CD8-positive, alpha-beta memory T cell (primary cell): ENCODE measurements at places on chromosomes 12 and 14. TPM values are rescaled to one million over a fixed set of nuclear protein-coding genes. Genes with fewer than 3 reads are reported as not detected.

DNA sequence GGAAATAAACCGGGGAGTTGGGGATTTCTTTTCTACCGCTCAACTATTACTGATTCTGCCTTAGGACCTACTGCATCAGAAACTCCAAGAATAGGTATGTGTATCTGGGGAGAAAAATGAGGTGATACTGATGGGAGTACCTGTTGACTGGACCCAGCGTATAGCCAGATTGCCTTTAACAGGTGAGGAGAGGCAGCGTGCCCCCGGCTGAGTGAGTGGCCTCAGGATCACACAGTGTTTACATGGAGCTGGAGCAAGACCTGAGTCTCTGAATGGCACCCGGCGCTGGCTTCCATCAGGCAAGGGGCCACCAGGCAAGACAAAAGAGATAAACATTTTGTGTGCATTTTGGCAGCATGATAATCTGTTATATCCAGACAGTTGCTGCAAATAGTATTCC is 496.2 kb downstream of the EGLN3 start:
- no peaks in the 10 kb centered on the region for H3K27me3 ChIP-seq
- no peaks in the 10 kb centered on the region for H3K4me1 ChIP-seq
- no peak for DNase-seq
- no peak overlapping the region for H3K4me3 ChIP-seq
- no peaks in the 10 kb centered on the region for H3K36me3 ChIP-seq

- no peaks in the 10 kb centered on the region for H3K27me3 ChIP-seq
- H3K36me3 ChIP-seq, result no peaks in the 10 kb centered on the region
- no peak overlapping the region for H3K27ac ChIP-seq
- DNase-seq, result no peak
Measured at GRCh38 chr12:114858388-114859146, 174.6 kb upstream of the TBX3 start.

- no peak for DNase-seq
- H3K4me1 ChIP-seq, result no peaks in the 10 kb centered on the region
- H3K27me3 ChIP-seq, result peaks cover 12% of the 10 kb centered on the region
- H3K27ac ChIP-seq, result no peak overlapping the region
- H3K4me3 ChIP-seq, result no peak overlapping the region
- no peaks in the 10 kb centered on the region for H3K36me3 ChIP-seq
Measured at GRCh38 chr14:96205059-96205977, 679 bp downstream of the BDKRB2 start.

DNA sequence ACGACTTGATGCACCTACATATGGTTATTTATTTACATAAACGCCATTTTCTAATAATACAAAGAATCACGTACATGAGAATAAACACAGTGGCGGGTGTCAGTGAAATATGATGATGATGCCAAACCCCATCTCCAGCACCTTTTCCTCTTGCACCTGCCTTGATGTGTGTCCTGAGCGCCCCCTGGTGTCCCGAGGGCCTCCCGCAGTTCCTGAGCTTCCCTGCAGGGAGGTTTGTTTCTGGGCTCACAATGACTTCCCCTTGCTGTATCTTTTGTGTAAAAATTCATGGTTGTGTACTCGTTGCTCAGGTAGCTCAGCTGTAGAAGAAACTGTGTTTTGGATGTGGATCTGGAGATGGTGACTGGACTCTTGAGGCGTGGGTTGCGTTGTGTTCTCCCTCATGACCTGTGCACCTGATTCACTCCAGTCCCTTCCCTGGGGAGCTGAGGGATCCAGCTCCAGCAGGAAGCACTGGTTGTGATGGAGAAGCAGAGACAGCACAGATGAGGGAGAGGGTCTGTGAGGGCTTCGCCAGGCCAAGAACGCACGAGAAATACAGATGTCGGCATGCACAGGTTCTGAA is 1037.8 kb downstream of the TMEM121 start:
- H3K4me1 ChIP-seq, result no peaks in the 10 kb centered on the region
- H3K4me3 ChIP-seq, result no peak overlapping the region
- peak; percentile 42 for DNase-seq
- H3K27me3 ChIP-seq, result no peaks in the 10 kb centered on the region

- H3K4me1 ChIP-seq, result peaks cover 2% of the 10 kb centered on the region
- no peak overlapping the region for H3K27ac ChIP-seq
- H3K36me3 ChIP-seq, result no peaks in the 10 kb centered on the region
- no peak for DNase-seq
- no peaks in the 10 kb centered on the region for H3K27me3 ChIP-seq
Measured at GRCh38 chr12:67436230-67436629, 167.1 kb downstream of the CAND1 start.

- no peaks in the 10 kb centered on the region for H3K27me3 ChIP-seq
- DNase-seq, result no peak
- no peaks in the 10 kb centered on the region for H3K36me3 ChIP-seq
- H3K27ac ChIP-seq, result no peak overlapping the region
- H3K4me3 ChIP-seq, result no peak overlapping the region
Measured at GRCh38 chr12:69415471-69416275, 54.5 kb upstream of the FRS2 start.

- no peaks in the 10 kb centered on the region for H3K36me3 ChIP-seq
- no peaks in the 10 kb centered on the region for H3K4me1 ChIP-seq
- DNase-seq, result no peak
- no peak overlapping the region for H3K4me3 ChIP-seq
Measured at GRCh38 chr12:32893043-32893442, 3.5 kb downstream of the PKP2 start.

DNA sequence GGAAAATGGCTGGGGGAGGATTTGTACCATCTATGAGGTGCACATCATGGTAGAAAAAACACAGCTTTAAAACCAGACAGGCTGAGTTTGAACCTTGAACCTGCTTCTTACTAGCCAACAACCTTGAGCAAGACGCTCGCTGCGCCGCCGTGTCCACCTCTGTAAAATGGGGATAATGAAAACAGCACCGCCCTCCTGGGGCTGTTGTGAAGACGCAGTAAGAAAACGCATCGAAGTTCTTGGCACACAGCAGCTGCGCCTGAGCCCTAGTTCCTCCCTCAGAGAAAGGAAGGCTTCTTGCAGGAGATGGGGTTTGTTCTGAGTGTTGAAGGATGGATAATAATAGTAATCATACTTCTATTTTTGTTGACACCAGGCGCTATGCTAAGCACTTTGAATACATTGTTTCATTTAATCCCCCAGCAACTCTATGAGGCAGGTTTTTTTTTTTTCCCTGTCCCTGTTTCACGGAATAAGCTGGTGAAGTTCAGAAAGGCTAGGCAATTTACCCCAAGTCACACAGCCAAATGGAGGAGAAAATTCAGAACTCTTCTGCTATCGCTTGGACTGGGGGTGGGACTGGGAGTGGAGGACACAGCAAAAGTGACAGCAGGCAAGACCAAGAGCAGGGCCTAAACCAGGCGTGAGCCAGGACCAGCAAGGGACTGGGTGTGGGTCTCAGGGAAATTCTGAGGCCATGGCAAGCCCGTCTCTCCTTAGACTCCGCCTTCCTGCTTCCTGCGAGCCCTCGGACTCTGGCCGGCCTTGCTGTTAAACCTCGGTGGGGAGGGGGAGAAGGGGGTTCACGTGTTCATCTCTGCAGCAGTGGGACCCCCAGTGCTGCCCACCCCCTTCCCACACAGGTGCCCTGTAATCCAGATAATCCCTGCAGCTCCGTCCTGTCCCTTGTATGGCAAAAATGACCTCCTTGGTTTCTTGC is 97.5 kb downstream of the LRRC74A start:
- no peaks in the 10 kb centered on the region for H3K36me3 ChIP-seq
- peaks cover 41% of the 10 kb centered on the region for H3K4me1 ChIP-seq
- no peaks in the 10 kb centered on the region for H3K27me3 ChIP-seq
- no peak overlapping the region for H3K4me3 ChIP-seq

GRCh38 chr12:43988838-43989560 is 153.1 kb downstream of the TMEM117 start:
- H3K4me1 ChIP-seq, result no peaks in the 10 kb centered on the region
- no peaks in the 10 kb centered on the region for H3K36me3 ChIP-seq
- no peak for DNase-seq
- no peak overlapping the region for H3K4me3 ChIP-seq
- H3K27ac ChIP-seq, result no peak overlapping the region
- H3K27me3 ChIP-seq, result no peaks in the 10 kb centered on the region

DNA sequence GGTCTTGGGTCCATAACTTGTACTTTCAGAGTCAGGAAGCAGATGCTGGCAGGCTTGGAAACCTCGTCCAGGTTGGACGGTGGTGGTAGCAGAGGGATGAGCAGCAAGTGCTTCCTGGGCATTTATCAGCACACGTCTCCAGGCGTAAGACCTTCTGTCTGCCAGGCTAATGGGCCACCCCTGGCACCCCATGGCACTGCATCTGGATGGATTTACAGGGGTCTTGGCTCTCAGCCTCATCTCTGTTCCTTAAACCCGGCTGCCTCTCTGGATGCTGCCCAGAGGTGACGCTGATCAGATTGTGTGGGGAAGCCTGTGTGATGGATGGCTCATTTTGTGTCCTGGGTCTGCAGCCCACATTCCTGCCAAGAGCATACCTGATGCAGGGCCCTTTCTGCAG is 145.1 kb downstream of the TSPAN9 start:
- no peak overlapping the region for H3K4me3 ChIP-seq
- H3K27me3 ChIP-seq, result no peaks in the 10 kb centered on the region
- DNase-seq, result no peak
- no peaks in the 10 kb centered on the region for H3K4me1 ChIP-seq

GRCh38 chr12:12263909-12264308 is 2.9 kb downstream of the LRP6 start:
- H3K4me1 ChIP-seq, result peaks cover 21% of the 10 kb centered on the region
- no peaks in the 10 kb centered on the region for H3K27me3 ChIP-seq
- no peak overlapping the region for H3K27ac ChIP-seq
- H3K36me3 ChIP-seq, result no peaks in the 10 kb centered on the region
- no peak overlapping the region for H3K4me3 ChIP-seq

GRCh38 chr12:49819786-49820185 is 8.4 kb downstream of the NCKAP5L start:
- no peak overlapping the region for H3K27ac ChIP-seq
- no peaks in the 10 kb centered on the region for H3K27me3 ChIP-seq
- no peak overlapping the region for H3K4me3 ChIP-seq
- DNase-seq, result no peak
- peaks cover 14% of the 10 kb centered on the region for H3K4me1 ChIP-seq

The PAPLN gene
- 0.31 TPM for total RNA-seq

The ESR2 gene
- total RNA-seq, result 0.74 TPM

The GPX2 gene
- total RNA-seq, result not detected

The PIANP gene
- total RNA-seq, result 0.49 TPM

The TMBIM6 gene
- 443 TPM for total RNA-seq

The PGF gene
- total RNA-seq, result not detected
